ENCODE measurements at places on chromosomes 5 and 9.

GRCh38 chr9:90827181-90827871, 25.7 kb downstream of the SYK start:
- DNase-seq = no peak

GRCh38 chr9:76528056-76528455, 69.1 kb downstream of the GCNT1 start:
- DNase-seq = no peak

DNA sequence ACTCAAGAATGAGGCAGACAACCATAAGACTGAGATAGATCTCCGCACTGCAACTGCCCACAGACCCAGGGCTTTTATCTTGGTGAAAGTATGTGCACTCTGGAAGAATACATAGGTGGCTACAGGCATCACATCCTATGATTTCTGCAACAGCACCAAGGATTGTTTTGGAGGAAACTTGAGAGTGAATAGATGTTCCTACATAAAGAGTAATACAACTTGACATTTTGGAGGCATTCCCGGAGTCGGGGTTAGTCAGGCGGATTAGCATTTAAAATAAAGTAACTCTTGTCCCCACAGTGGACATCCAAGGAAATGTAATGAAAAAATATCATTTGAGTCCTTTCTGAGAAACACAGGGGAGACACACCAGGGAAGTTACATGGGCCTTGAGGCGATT, 26.7 kb downstream of the TMEM174 start:
- no peak for DNase-seq

DNA sequence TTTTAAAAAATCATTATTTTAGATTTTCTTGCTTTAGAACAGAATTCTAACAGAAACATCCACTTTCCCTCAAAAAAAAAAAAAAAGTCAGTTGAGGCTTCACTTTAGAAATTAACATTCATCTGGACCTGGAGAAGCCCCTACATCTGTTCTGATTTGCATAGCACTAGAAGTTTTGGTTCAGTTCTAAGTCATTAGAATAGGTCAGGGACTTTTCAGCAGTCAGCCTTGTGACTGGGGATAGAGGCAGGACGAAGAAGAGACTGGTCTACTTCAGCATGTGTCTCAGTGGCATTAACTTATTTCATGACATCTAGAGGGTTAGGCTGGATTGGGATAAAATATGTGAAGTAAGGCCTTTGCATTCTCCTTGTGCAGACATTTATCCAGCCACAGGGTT, 215.8 kb upstream of the DAB2 start:
- no peak for DNase-seq

DNA sequence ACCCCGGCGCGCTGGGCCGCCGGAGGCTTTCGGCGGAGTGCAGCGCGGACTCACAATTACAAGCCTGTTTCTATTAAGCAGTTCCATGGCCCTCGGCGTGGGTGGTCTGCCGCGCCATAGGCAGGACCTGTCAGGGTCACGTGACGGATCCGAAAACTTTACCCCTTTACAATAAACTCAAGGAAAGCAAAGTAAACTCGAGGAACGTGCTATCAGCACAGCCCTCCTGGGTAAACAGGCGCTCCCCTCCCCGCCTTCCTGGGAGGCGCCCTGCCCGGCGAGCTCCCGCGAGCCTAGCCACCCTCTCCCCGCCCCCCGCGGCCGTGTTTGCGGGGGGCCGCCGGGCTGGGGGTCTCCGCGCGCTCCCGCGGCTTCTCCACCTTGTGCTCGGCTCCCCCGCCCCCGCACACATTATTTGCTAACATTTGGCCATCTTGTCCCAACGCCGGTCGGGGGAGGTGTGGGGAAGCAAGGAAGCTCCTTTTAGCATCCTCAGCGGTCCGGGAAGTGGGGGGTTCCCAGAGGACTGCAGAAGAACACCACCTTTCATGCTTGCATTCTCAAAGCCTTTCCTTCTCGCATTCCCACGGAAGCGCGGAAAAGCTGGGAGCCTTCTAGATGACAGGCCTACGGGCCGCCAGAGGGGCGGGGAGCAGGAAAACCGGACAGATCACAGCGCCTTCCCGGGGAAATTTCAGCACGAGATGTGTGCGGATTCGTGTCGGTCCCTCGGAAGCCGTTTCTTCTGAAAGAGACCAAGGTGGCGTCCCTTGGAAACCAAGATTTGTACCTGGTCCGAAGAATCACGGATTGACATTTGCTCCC, at the start of gene PTCH1:
TSS of gene PTCH1 (minus strand) at position 238 of the 825 bp plus-strand sequence.
- no peak for DNase-seq

DNA sequence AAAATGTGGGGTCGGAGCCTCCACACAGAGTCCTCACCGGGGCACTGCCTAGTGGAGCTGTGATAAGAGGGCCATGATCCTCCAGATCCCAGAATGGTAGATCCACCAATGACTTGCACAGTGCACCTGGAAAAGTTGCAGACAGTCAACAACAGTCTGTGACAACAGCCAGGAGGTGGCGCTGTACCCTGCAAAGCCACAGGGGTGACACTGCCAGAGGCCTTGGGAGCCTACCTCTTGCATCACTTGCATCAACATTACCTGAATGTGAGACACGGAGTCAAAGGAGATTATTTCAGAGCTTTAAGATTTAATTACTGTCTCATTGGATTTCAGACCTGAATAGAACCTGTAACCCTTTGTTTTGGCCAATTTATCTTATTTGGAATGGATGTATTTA, 614.1 kb upstream of the CDH9 start:
- no peak for DNase-seq

DNA sequence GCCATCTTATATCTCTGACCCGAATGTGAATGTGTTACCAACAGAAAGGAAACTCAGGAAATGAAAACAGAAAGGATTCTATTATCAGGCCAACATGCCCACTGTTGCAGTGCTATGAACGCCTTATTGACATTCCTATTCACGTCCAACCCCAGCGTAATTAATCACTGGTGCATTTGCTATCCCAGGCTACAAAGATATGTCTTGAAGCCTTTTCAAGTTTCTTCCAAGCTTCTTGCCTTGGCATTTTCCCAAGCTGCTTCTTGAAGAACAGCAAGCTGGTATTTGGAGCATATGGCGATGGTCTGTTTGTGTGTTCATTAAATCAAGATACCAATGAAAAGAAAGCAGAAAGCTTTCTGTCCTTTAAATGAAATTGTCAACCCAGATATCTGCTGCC, 579.2 kb upstream of the ZNF462 start:
- DNase-seq = no peak

DNA sequence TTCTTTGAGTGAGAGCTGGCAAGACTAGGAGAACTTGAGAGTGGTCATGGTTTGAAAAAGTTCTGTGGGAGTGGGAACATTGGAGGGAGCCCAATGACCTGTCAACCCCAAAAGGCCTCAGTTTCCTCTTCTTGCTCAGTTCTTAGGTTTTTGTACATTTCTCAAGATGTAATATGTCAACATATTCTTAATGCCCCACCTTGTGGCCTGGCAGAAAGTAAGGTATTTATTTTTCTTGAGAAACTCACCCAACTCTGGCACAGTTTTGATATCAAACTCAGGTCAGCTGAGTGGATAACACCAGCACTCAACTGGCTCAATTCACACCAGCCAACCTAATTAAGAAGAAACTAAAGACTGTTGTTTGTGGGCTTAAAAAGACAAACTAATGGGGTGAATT, 123.0 kb upstream of the SLC27A6 start:
- DNase-seq = no peak

DNA sequence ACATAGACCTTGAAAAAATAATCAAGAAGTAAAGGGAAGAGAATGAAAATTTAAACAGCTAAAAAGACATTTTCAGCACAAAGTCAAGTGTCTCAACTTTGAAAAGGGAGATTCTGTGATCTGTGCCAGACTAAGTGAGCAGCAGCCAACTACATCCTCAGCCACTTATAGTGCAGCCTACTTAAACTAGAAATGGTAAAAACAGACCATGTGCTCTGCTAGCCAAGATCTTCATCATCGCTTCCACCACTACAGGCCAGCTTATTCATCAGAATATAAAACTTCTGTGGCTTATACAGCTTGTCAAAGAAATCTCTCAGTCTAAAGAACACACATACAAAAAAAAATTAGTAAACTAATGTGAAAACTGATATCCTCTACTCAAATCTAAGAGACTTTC, 63.5 kb downstream of the CEMIP2 start:
- DNase-seq = no peak

DNA sequence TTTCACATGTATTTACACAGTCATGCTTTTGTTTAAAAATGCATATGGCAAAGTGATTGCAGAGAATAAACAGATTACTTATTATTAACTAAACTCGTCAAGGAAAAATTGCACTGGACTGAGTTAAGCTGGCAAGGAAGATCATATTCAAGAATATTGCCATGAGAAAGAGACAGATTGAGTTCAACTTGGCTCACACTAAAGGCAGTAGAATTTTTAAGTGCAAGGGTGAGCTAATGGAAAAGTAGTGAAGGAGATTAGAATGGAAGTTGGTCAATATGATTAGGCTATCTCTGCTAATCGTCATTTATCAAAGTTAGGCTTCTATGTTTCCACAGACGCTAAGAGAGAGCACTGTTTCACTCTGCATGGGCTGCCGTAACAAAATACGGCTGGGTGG, 557.6 kb downstream of the PRR16 start:
- DNase-seq = no peak

- DNase-seq = no peak
Measured at GRCh38 chr9:75906531-75906930, 16.1 kb downstream of the PCSK5 start.

DNA sequence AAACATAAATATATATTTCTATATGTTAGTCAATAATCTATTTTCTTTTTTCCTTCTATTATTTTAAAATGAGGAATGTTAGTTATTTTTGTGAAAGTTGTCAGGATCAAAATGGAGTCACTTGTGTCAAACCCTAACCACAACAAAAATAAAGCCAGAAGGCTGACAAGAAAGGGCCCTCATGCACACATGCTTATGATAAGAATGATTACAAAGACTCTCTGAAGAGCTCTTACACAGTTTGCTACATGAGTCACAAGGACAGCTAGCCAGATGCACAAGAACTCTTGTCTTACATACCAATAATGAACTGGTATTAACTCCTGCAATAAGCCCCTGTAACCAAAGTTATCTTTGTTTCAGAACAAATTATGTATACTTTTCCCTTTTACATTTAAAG, 64.7 kb downstream of the GGTA1 start:
- DNase-seq = no peak

DNA sequence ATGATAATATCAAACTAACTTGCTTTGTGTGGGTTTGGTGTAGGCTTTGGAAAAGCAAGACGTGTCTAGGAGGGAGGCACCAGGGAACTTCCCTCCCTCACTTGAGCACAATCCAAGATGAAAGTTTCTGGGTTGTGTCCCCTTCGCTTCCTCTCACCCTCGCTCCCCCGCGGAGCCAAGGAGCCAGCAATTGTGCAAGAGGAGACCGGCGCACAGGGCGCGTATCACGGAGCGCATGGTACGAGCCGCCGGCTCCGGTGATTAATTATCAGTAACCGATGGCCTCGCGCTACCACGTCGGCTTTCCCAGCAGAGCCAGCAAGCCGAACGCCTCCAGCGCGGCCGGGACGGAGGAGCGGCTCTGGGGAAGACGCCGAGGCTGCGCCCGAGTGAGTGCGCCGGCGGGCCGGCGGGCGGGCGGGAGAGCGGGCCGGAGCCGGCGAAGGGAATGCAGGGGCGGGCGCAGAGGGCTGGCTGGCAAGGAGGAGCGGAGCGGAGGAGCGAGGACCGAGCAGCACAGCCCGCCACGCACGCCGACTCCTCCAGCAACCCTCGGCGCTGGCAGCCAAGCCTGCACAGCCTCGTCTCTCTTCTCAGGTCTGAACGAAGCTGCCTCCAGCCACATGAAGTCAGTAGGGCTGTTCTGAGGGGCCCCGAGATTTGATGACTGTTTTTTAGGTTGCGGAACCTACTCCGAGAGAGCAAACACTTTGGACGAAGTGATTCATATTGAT, 143.6 kb downstream of the BNC2 start:
- DNase-seq = no peak

GRCh38 chr9:129854588-129855110, 19.4 kb downstream of the USP20 start:
- no peak for DNase-seq

GRCh38 chr9:134099123-134099761, 31.4 kb upstream of the BRD3 start:
- peak; percentile 69 for DNase-seq

DNA sequence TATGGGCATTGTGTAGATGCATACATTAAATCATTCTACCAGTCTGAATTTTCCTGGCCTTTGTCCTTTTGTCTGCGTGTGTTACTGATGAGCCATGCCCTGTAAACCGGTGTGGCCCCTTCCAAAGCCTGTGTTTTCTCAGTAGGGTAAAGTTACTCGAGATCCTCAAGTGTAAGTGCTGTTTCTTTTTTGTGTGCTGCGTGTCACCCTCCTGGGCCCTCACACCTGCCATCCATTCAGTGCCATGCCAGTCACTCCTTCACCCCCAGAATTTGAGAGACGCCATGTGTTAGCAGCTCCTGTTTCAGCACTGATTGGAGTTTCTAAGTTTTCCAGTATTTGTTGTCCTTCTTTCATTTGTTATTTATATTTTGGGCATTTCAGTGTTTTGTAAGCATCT, 288.2 kb downstream of the FANCC start:
- DNase-seq = no peak

DNA sequence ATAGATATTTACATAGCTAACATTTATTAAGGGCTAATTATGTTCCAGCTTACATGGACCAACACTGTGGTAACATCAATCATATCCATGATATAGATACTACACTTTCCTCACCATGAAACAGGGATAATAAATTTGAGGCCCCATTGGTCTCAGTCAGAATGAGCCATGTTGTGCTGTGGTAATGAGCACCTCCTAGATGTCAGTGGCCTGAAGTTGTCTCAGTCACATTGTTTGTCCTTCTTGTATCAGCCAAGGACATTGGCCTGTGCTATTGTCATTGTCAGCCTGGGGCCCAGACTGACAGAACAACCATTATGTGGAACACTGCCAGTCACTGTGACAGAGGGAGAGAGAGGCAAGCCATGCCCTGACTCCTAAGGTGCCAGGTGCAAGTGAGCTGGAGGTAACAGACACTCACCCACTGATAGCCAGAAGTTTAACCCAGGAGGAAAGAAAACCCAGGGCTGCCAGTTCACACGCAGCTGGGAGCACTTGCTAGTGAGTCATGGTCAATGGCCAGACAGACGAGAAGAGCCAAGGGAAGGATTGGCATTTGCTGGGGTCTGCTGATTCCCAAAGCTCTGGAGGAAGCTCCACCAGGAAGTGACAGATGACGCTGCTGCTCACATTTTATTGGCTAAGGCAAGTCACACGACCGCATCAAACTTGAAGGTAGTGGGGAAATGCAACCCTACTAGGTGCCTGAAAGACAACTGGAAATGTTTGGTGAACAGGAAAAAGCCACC, 224.2 kb downstream of the MELK start:
- DNase-seq = no peak

DNA sequence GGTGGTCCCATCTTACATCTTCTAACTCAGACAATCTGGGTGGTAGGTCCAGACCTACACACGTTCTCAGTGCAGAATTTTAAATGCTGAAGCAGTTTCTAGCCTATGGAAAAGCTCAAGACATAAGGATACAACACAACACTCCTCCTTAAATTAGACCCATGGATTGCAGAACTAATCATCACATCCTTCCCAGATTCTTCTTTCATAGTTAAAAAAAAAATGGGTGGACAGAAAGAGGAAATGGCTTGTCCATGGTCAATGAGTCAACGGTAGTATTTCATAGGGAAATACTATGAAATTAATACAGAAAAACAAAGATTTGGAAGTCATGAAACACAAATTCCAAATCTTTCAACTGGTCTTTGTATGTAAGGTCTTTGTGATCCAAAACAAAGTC, 106.9 kb downstream of the PAPPA start:
- DNase-seq = no peak

GRCh38 chr9:33687779-33688178, 107.6 kb upstream of the PRSS3 start:
- DNase-seq = no peak

All from activated CD4-positive, alpha-beta T cell treated with anti-CD3 and anti-CD28 coated beads, Interleukin-2, amount 50 U/mL, for 16 hours (primary cell).